Non-pigmented ciliary epithelial cell (primary cell): ENCODE measurements at places on chromosomes 1 and 21.

- DNase-seq: no peak
Observed at GRCh38 chr1:98021126-98021525, 100.3 kb upstream of the DPYD start.

DNA sequence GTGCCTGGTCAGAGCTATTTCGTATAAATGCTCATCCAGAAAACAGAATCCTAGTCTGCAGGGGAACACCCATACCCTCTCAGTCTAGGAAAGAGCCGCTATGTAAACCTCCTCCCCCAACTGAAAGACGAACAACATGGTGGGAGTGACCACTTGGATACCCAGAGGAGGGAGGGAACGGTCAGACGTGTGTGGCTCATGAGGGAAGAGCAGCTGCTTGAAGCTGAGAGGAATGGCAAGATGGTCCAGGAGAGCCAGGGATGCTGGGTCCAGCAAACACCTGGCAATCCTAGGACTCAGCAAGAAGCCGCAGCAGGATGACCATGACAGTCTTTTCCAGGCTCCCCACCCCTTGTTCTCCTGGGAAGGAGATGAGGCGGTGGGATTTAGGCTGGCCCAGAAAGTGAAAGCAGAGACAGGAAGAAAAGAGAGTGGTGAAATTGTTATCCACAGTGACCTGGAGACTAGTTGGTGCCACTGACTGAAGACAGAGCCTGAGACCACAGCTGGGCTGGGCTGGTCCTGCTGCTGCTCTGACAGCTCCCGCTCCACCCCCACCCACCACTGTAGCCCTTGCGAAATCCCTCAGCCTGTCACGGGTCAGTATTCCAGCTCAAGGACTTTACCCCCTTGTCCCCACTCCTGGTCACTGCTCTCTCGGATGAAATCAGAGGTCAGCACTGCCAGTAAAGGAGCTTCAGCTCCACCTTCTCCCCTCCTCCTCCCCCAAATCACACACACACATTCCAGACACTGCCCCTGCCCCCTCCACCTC, 3.6 kb downstream of the CERS2 start:
- no peak for DNase-seq

DNA sequence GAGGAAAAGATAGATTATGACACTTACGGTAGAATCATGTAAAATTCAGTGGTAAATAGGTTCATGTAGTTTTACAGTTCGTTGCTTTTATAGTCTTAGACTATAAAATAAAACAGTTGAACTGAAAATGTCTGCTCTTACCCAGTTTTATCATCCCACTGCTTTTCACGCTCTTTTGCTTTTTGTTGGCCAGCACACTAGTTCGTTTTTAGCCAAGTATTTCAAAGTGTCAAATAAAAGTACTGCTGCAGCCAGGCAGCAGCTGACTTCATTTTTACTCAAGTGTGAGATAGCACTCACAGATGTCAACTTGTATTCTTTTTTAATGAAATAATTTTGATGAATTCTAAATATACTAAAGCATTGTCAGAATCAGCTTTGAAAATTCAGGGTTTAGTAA, 18.5 kb upstream of the BTG3 start:
- no peak for DNase-seq

GRCh38 chr1:158179301-158180041, 1.2 kb upstream of the CD1D start:
- no peak for DNase-seq

GRCh38 chr21:16768096-16768495, 744.7 kb upstream of the CXADR start:
- DNase-seq: no peak

DNA sequence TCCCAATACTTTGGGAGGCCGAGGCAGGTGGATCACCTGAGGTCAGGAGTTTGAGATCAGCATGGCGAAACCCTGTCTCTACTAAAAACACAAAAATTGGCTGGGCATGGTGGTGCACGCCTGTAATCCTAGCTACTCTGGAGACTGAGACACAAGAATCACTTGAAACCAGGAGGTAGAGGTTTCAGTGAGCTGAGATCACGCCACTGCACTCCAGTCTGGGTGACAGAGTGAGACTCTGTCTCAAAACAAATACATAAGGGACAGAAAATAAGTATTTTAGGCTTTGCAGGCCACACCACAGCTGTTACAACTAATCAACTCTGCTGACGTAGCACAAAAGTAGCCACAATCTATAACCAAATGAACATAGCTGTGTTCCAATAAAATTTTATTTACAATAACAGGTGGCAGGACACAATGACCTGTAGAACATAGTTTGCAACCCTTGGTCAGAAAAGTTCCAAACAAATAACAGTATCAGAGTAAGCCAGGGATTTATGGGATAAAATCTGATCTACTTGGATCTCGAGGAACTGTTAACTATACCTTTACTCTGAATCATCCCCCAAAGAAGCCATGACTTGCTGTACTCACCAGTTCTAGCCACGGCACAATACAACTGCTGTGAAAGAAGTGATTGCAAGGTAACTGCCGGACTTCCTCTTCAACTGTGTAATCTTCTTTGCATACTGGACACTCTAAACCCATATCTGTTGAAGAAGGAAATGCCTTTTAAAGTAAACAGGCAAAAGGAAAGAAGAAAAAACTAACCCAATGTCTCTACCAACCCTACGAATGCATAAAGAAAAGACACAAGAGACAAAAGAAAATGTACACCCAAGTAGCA, 28.3 kb downstream of the CD160 start:
- DNase-seq: no peak

GRCh38 chr1:175478217-175478616, 265.2 kb downstream of the TNR start:
- no peak for DNase-seq

GRCh38 chr1:192805832-192806323, 3.0 kb upstream of the RGS2 start:
- peak; percentile 91 for DNase-seq

- no peak for DNase-seq
Observed at GRCh38 chr1:2253036-2253796, 25.1 kb downstream of the SKI start.

- DNase-seq: no peak
Observed at GRCh38 chr1:204494281-204495077, at the start of gene PIK3C2B. Gene PIK3C2B (minus strand): TSS chr1:204494805. CDS start chr1:204469802, 25,003 bp downstream.

DNA sequence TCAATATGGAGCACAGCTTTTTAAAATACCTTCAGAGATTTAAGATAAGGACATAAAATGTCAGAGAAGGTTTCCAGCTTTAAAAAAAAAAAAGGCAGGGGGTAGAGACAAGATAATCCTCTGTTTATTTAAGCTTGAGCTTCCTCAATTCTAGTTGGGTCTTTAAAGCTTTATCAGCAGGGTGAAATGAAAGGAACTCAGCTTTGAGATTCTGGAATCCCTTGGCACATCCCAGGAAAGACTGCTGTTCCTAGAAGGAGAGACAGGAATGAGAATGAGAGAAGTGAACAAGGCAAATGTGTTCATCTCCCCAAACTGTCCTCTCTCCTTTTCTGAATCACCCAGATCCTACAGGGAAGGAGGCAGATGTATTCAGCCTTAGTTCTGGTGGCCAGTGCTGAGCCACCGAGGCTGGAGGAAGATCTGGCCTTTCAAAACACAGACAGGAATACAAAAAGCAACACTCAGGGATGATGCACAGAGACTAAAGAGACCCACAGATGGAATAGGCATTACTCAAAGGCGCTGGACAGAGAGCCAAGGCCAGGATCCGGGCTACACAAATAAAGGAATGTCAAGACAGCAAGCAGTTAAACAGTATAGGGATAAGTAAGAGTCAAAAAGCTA, 385.8 kb upstream of the DUSP10 start:
- no peak for DNase-seq

- DNase-seq: peak; percentile 24
Observed at GRCh38 chr1:168709405-168710363, 19.3 kb downstream of the DPT start.

DNA sequence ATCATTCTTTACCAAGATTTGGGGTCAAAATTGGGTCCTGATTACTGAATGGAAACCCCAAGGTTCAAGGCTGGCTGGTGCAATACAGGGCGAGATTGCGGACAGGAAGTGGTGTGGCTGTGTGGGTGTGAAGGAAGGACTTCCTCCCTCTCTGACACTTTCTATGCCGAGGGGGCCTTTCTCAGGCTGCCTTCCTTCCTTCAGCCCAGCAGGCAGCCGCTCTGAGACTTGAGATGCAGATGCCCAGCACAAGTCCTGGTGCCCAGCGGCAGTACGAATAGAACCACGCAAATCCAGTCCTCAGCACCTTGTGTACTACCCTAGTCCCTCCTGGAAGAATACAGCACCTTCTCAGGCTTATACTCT, 16.3 kb downstream of the BATF3 start:
- no peak for DNase-seq

- no peak for DNase-seq
Observed at GRCh38 chr1:36225283-36225899, 1.1 kb downstream of the THRAP3 start.

GRCh38 chr1:26045722-26046245, at the start of gene SLC30A2:
Gene SLC30A2 (minus strand): TSS chr1:26046118. CDS start chr1:26045896, 222 bp downstream.
- DNase-seq: no peak

DNA sequence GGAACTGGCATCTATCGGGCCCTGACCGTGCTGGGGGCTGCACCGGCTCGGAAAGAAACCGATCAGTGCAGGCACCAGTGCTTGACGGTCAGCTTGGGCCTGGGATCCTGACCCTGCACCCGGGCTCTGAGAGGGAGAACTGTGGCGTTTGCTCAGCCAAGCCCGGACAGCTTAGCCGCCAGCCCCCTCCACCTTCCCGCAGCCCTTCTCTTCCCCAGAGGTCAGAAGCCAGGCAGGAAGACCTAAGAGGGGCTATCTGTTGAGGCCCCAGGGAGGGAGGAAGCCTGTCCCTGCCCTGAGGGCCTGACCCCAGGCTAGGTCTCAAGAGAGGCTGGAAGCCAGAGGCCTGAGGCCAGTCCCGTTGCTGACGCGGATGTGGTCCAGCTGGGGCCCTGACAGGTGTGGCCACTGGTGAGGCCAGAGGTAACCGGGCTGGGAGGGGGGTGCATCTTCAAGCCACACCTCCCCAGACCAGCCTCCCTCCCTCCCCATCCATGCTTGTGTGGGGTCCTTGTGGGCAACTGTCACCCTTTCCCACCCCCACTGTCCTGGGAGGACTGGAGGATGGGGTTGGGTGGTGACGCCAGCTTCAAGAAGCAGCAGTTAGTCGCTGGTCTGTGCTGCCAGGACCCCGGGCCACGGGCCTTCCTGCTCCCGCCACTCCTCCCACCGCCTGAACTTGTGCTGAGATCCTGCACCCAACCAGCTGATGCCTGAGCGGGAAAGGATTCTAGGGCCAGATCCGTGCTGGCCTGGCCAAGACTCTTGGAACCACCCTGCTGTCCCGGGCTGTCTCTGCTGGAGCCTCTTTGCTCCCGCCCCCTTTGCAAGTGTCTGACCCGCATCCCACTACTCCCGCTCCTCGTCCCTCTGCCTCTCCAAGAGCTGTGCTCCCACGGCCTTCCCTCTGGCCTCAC, 2.6 kb upstream of the DVL1 start:
- no peak for DNase-seq

DNA sequence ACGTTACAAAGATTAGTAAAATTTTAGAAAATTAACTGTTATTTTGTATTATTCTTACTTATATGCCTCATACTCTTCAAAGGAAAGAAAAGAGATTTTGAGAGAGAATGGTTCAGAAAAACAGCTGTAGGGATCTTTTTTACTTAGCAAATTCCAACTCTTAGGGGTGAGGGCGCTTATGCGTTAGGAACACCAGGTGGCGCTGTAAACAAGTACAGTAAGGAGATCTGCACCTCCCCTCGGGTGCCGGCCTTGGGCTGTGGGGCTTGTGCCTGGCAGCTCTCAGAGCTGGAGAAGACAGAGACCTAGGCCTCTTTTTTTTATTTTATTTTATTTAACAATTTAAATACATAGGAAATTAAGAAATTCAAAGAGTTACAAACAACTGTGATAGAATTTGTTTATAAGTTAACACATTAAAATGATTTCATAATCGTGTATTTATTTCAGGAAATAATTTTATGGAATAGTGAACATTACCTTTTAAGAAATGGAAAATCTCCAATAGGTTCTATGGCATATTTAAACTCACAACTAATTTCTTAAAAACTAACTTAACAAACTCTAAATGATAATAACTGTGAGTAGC, 32.6 kb downstream of the UTP25 start:
- DNase-seq: no peak

DNA sequence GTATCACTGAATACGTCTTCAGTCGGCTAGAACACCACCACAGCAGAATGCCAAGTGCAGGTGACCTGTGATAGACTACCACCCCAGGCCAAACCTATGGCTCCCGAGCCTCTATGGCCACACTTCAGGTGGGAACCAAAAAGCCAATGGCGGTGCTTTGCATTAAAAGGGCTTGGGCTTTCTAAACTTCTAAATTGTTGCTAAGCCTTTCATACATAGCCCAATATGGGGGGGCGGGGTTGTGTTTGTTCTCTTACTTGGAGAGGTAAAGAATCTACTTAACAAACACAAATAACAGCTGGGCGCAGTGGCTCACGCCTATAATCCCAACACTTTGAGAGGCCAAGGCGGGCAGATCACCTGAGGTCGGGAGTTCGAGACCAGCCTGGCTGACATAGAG, 19.7 kb downstream of the USP48 start:
- DNase-seq: no peak

DNA sequence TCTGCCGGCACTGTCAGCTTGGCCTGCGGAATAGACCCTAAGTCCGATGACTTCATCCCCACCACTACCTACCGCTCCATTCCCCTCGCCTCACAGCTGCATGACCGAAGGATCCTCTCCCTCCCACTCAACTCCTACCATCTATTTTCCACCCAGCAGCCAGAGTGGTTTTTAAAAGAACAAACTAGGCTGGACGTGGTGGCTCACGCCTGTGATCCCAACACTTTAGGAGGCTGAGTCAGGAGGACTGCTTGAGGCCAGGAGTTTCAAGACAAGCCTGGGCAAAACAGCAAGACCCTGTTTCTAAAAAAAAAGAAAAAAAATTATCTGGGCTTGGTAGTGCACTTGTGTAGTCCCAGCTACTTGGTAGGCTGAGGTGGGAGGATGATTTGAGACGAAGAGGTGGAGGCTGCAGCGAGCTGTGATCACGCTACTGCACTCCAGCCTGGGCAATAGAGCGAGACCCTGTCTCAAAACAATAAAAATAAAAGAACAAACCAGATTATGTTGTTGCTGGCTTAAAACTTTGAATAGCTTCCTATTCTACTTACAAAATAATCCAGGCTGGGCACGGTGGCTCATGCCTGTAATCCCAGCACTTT, 59.0 kb downstream of the UBIAD1 start:
- no peak for DNase-seq

GRCh38 chr1:65055747-65056146, 89.4 kb upstream of the JAK1 start:
- DNase-seq: no peak

- DNase-seq: no peak
Observed at GRCh38 chr1:36085126-36085525, 1.2 kb downstream of the TEKT2 start.
